ENCODE measurements at places on chromosomes 4 and X. TPM values are rescaled to one million over a fixed set of nuclear protein-coding genes. Genes with fewer than 3 reads are reported as not detected.

- no peak for DNase-seq
- H3K4me1 ChIP-seq = peaks cover 3% of the 10 kb centered on the region
Measured at GRCh38 chrX:19602866-19603622, 87.7 kb upstream of the MAP3K15 start.

Gene TMEM31
- total RNA-seq = 0.65 TPM

DNA sequence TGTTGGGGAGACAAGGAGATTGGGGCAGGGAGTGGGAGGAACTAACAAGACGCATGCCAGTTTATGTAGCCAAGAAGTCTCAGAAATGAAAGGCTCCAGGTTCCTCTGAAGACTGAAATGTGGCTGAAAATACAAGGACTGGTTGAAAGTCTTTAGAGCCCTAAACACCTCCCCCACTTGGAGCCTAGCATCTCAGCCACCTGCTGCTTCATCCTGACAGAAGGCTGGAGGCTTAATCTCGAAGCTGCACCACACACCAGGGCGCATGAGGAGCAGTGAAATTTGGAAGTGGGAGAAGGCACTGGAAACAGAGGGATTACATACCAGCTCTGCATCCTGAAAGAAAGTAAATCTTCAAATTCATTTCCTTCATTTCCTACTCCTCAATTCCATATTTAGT, 160.7 kb upstream of the FTHL17 start:
- H3K36me3 ChIP-seq = no peaks in the 10 kb centered on the region
- H3K27ac ChIP-seq = no peak overlapping the region
- no peaks in the 10 kb centered on the region for H3K27me3 ChIP-seq
- H3K4me1 ChIP-seq = no peaks in the 10 kb centered on the region

Gene MAGEA11
- not detected for total RNA-seq

Gene SAGE1
- not detected for total RNA-seq

GRCh38 chr4:123528501-123529277, 132.1 kb downstream of the SPRY1 start:
- no peak for DNase-seq
- no peaks in the 10 kb centered on the region for H3K4me1 ChIP-seq
- H3K36me3 ChIP-seq = no peaks in the 10 kb centered on the region
- no peak overlapping the region for H3K27ac ChIP-seq

GRCh38 chr4:116733370-116733769, 352.0 kb downstream of the TRAM1L1 start:
- DNase-seq = no peak

Gene MTNR1A
- total RNA-seq = not detected

DNA sequence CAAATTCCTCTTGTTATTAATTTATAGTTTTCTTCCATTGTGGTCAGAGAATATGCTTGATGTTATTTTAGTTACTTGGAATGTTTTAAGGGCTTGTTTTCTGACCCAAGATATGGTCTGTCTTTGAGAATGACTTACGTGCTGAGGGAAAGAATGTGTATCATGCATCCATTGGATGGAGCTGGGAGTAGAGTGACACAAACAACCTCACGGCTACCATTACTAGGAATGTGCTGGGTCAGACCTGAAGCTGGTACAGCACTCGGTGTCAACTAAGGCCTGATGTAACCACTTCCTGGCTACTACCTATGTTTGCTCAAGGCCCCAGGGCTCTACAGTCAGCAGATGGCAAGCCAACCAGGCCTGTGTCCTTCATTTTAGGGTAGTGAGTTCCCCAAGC, 257.8 kb downstream of the FAT4 start:
- no peak overlapping the region for H3K27ac ChIP-seq
- H3K27me3 ChIP-seq = no peaks in the 10 kb centered on the region
- no peaks in the 10 kb centered on the region for H3K36me3 ChIP-seq
- H3K4me3 ChIP-seq = no peak overlapping the region
- no peak for DNase-seq

Gene RTL3
- total RNA-seq = 0.28 TPM

- no peaks in the 10 kb centered on the region for H3K36me3 ChIP-seq
- H3K4me3 ChIP-seq = no peak overlapping the region
- no peaks in the 10 kb centered on the region for H3K4me1 ChIP-seq
- DNase-seq = no peak
- peaks cover 6% of the 10 kb centered on the region for H3K27me3 ChIP-seq
Measured at GRCh38 chrX:112654871-112655270, 24.9 kb downstream of the LHFPL1 start.

DNA sequence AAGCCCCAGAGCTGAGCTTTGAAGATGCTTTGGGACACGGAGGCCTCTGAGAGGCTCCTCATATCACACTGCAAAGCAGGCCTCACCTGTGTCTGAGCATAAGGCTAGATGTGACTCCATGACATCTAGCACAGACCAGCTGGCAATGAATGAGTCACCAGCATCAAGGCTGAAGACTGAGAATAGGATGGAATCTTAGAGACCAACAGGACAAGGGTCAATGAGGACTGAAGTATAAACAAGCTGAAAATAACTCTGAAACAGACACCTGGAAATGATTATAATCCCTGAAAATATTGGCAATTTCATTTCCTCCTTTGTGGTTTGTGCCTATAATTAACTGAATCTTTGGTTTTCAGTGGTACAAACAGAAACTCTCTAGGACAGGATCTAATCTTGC, 87.1 kb upstream of the PRPS1 start:
- no peaks in the 10 kb centered on the region for H3K36me3 ChIP-seq
- no peak overlapping the region for H3K27ac ChIP-seq
- H3K27me3 ChIP-seq = no peaks in the 10 kb centered on the region
- no peaks in the 10 kb centered on the region for H3K4me1 ChIP-seq
- no peak overlapping the region for H3K4me3 ChIP-seq
- DNase-seq = no peak

GRCh38 chr4:83231620-83232076, 53.0 kb downstream of the COQ2 start:
- no peaks in the 10 kb centered on the region for H3K4me1 ChIP-seq
- H3K27ac ChIP-seq = no peak overlapping the region
- no peak overlapping the region for H3K4me3 ChIP-seq
- DNase-seq = no peak

- no peaks in the 10 kb centered on the region for H3K4me1 ChIP-seq
- no peak for DNase-seq
- no peaks in the 10 kb centered on the region for H3K27me3 ChIP-seq
- no peak overlapping the region for H3K27ac ChIP-seq
- H3K4me3 ChIP-seq = no peak overlapping the region
Measured at GRCh38 chr4:56611501-56611900, 69.6 kb downstream of the HOPX start.

- no peaks in the 10 kb centered on the region for H3K4me1 ChIP-seq
- no peaks in the 10 kb centered on the region for H3K36me3 ChIP-seq
- no peak overlapping the region for H3K4me3 ChIP-seq
- no peaks in the 10 kb centered on the region for H3K27me3 ChIP-seq
Measured at GRCh38 chr4:56757261-56757746, 64.2 kb downstream of the SPINK2 start.

DNA sequence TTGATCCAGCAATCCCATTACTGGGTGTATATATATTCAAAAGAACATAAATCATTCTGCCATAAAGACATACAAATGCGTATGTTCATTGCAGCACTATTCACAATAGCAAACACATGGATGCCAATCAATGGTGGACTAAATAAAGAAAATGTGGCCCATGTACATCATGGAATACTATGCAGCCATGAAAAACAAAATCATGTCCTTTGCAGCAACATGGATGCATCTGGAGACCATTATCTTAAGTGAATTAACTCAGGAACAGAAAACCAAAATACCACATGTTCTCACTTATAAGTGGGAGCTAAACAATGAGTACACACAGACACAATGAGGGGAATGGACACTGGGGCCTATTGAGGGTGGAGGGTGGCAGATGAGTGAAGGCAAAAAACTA, 81.6 kb downstream of the ABCB7 start:
- H3K4me3 ChIP-seq = no peak overlapping the region
- H3K36me3 ChIP-seq = no peaks in the 10 kb centered on the region
- no peaks in the 10 kb centered on the region for H3K4me1 ChIP-seq
- no peaks in the 10 kb centered on the region for H3K27me3 ChIP-seq

DNA sequence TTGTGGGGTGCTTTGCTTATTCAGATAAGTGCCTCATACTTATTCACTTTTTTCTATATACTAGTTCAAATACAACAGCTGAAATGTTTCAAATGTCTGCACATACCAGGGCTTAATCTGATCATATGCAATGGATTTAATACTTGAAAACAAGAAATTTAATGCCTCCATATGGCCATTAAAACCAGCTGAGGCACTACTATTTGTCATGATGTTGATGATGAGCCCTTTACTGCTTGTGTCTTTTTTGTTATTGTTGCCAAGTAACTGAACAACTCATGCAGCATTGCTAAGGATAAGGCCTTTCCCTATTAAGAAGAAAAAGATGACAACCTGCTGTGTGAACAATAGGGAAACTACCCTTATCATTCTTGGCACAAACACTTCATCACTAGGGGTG, 52.5 kb downstream of the MAGEB10 start:
- no peaks in the 10 kb centered on the region for H3K36me3 ChIP-seq
- peak; percentile 69 for DNase-seq
- no peaks in the 10 kb centered on the region for H3K27me3 ChIP-seq
- no peaks in the 10 kb centered on the region for H3K4me1 ChIP-seq

DNA sequence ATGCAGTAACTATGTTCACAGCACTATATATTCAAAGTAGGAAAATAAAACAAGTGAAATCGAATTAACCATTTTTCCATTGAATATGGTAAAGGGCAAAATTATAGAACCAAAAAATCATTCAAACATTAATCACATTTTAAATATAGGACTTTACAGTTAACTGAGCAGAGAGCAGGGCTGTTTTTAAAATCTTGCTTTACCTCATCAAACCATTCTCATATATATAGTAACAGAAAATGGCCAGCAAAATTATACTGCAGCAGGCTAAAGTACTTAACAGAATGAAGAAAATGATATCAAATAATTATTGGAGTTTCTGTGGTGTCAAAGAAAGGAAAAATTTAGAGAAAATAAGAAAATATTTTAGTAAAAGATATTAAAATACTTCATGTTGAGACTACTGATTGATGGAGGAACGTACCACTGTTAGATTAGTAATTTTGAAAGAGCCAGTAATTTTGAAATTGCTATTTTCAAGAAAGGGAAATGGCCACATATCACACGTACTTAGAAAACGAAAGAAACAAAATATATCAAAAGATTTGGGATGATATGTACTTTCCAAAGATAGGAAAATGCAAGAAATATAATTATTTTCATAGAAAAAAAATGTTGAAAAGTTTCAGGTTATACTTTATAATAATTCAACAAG, 813.7 kb downstream of the DMD start:
- no peaks in the 10 kb centered on the region for H3K4me1 ChIP-seq
- H3K4me3 ChIP-seq = no peak overlapping the region
- no peak for DNase-seq
- no peak overlapping the region for H3K27ac ChIP-seq
- H3K27me3 ChIP-seq = no peaks in the 10 kb centered on the region

DNA sequence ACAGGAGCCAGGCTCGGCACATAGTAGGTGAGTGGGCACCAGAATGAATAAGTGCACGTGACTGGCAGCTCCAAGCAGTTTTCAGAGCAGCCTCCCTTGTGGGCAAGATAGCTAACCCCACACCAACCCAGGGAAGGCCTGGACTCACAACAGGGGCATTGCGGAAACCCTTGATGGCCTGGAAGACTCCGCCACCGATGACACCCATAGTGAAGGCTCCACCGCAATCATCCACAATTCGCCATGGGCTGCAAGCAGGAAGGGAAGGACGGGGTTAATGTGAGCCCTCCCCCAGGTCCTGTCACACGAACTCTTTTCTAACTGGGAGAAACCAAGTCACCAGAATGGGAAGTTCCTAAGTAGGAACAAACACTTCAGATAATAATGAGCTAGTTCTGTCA, 957 bp downstream of the TIMM17B start:
- no peak overlapping the region for H3K4me3 ChIP-seq
- peak overlapping the region; percentile 94 for H3K27ac ChIP-seq
- H3K36me3 ChIP-seq = peaks cover 5% of the 10 kb centered on the region
- no peak for DNase-seq

DNA sequence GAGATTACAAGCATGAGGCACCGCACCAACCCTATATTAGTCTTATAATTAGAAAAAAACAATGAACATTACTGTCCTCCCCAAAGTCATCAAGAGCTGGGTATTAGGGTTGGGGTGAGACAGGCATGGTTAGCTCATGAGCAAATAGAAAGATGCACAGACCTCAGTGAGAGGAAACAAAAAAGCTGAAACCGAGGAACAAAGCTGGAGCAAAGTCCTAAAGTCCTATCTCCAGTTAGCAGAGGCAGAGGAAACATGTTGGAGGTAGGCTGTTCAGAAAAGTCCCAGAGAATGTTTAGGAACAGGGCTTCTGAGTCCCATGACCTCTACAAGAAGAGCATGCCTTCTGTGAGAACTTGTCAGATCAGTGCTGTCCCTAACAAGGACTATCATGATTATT, 4.6 kb upstream of the PCYT1B start:
- no peak overlapping the region for H3K4me3 ChIP-seq
- H3K36me3 ChIP-seq = no peaks in the 10 kb centered on the region
- no peak for DNase-seq
- H3K27ac ChIP-seq = no peak overlapping the region

Gene TRPC3
- total RNA-seq = 6.3 TPM

GRCh38 chr4:163603257-163603656, 108.8 kb downstream of the TMA16 start:
- no peaks in the 10 kb centered on the region for H3K27me3 ChIP-seq
- DNase-seq = no peak
- H3K4me3 ChIP-seq = no peak overlapping the region

DNA sequence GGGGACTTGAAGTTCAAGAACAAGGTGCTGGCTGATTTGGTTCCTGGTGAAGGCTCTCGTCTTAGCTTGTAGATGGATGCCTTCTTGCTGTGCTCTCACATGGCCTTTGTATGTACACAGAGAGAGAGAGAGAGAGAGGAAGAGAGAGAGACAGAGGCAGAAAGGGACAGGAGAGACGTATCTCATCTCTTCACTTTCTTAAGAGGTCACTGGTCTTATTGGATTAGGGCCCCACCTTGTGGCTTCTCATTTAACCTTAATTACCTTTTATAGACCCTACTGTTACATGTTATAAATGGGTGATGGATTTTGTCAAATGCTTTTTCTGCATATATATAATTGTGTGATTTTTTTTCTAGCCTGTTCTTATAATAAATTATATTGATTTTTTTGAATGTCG, 1444.2 kb downstream of the ADGRL3 start:
- H3K27me3 ChIP-seq = no peaks in the 10 kb centered on the region
- H3K27ac ChIP-seq = no peak overlapping the region
- H3K36me3 ChIP-seq = no peaks in the 10 kb centered on the region
- H3K4me3 ChIP-seq = no peak overlapping the region

DNA sequence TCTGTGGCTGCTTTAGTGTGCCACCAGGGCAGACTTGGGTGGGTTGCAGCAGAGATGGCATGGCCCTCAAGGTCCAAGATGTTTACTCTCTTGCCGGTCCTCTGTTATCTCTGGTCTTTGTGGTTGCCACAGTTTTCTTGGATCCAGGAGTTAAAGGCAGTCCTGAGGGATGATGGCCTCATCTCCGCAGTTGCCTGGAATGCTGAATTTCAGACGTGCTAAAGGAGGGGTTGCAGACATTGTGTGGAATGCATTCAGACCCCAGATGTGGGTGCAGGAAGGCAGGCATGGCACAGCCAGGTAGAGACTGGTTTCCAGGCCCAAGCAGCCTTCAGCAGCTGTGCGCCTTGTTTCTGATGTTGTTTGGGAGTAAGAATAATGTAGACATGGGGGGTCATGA, 64.4 kb downstream of the TBL1X start:
- H3K27me3 ChIP-seq = peaks cover 13% of the 10 kb centered on the region
- no peak overlapping the region for H3K27ac ChIP-seq
- H3K36me3 ChIP-seq = no peaks in the 10 kb centered on the region
- H3K4me1 ChIP-seq = peaks cover 5% of the 10 kb centered on the region

Data from lung (tissue), 17 donors.